ENCODE measurements at places on chromosomes 12 and 14.

GRCh38 chr12:103840876-103841689 is at the start of gene NT5DC3:
NT5DC3 (minus strand) TSS chr12:103841234; CDS start chr12:103841156, 78 bp downstream.
- peak; percentile 86 for DNase-seq

GRCh38 chr12:53443955-53444354 is 2.4 kb downstream of the PRR13 start:
- DNase-seq = no peak

DNA sequence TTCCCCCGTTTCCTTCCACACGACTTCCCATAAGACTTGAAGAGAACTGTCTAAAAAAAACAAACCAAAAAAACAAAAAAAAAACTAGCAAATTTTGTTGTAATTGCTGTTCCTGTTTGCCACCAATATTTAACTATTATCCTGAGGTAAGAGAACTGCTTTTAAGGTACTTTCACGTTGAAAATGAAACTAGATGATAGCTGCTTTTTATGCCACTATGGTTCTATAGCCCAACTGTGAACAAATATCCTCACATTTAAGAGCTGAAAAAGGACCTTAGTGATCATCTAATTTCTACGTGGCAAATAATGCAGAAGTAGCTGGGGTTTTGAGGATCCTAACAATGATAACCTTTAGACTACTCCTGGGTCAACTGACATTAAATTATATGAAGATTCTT is 98.6 kb downstream of the TAOK3 start:
- no peak for DNase-seq

- no peak for DNase-seq
Observed at GRCh38 chr14:50173891-50174290, 57.5 kb downstream of the SOS2 start.

DNA sequence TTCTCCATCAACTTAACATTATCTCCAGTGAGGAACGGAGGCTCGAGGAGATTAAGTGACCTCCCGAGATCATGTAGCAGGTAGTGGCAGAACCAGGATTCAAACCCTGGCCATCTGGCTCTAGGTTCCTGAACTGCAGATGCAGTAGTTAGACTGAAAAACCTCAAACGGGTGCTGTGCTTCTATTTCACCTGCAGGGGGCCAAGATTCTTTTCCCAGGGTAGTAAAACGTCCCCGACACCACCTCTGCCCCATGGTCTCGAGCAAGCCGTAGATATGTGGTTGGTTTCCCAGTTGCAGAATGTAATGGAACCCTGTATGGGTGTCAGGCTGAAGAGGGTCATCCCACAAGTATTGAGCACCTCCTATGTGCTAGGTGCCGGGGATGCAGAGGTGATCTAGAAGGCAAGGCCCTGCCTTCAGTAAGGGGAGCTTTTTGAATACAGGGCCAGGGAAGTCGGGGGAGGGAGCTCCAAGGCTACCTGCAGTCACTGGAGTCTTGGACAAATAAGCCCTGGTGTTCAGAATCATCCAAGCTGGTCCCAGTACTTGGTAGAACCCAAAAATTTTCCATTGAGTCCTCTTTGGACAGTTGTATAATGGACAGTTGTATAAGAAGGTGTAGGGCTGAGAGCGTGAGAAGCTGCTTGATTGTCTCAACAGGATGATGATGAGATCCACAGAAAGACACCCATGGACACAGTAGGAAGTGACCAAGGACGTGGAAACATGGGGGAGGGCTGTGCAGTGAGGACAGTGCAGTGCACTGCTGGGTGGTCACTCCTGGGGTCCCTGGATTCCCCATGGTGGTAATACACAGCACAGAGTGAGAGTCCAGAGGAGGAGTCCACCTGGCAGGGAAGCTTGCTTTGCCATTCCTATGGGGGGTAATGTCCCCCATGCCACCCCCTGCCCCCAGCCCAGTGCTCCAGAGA is 197.2 kb downstream of the CHST11 start:
- no peak for DNase-seq

- DNase-seq = no peak
Observed at GRCh38 chr12:123621101-123621500, 12.4 kb downstream of the EIF2B1 start.

- no peak for DNase-seq
Observed at GRCh38 chr14:32908196-32909084, 30.2 kb upstream of the NPAS3 start.

GRCh38 chr14:23722675-23723074 is 86.5 kb downstream of the DHRS2 start:
- DNase-seq = no peak

Data from NCI-H446 (cell line).